NCI-H1048 (cell line): ENCODE measurements at places on chromosomes 12 and 14.

- no peak for DNase-seq
Observed at GRCh38 chr12:55728186-55728938, 447 bp downstream of the CD63 start.

DNA sequence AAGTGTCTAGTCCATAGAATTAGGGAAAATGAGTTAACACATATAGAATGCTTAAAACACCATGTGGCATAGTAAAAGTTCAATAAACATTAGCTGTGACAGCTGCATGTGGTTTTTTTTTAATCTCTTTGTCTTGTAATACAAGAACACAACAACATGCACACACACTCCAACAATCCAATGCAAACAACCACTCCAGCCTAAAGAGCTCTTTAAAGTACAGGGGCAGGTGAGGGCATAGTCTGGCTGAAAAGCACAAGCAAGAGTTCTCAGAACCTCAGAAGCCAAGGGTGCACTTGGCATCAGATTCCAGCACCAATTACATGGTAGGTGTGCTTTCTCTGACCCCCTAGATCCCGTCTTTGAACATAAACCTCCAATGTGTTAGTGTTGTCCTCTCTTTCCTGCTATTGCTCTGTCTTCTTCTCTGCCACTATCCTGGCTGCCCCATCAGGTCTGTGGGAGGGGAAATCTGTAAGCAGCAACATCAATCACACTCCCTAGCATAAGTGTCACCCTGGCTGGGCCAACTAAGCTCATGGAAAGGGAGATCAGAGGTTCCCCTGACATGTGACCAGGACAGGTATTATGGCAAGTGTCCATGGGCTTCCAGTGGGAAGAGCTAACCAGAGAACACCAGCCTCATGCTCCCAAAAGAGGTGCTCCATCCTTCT lies 91.0 kb downstream of the SLC8A3 start:
- no peak for DNase-seq

GRCh38 chr14:73238424-73238852 lies 1.1 kb downstream of the PAPLN start:
- no peak for DNase-seq

DNA sequence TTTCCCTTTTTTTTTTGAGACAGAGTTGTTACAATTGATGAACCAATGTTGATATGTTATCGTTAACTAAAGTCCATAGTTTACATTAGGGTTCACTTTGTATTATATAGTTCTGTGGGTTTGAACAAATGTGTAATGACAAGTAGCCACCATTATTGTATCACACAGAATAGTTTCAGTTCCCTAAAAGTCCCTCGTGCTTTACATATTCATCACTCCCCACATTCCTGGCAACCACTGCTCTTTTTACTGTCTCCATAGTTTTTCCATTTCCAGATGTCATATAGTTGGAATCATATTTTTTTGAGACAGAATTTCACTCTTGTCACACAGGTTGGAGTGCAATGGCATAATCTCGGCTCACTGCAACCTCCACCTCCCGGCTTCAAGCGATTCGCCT lies 12.5 kb downstream of the HSD17B6 start:
- no peak for DNase-seq

GRCh38 chr14:76919431-76920330 lies 93.5 kb downstream of the LRRC74A start:
- no peak for DNase-seq

DNA sequence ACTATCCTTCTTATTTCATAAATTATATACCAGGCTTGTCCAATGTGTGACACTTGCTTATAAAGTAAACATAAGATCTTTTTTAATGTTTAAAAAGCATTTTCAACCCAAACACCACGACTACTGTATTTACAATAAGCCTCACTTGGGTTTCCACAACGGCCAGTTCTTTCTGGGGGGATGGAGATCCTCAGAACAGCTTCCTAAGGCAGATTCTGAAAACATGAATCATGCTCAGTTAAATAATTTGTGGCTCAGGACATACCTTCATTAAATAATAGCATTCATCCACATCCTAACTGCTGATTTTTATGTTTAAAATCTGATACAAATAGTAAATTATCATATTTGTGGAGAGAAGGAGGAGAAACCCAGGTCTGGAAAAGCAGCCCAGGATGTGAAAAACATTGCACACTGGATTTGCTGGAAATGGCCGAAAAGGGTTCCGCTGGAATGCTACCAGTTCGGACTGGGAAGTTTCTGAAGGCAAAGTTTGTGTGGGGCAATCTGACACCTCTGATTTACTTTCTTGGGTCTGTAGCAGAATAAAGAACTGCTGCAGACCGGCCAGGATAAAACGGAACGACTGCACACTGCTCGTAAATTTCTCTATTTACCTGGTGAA lies 597 bp downstream of the GLT8D2 start:
- DNase-seq = no peak

GRCh38 chr14:91399868-91400640 lies 17.6 kb downstream of the CCDC88C start:
- no peak for DNase-seq

- DNase-seq = peak; percentile 59
Observed at GRCh38 chr12:50039151-50039835, 14.0 kb upstream of the RACGAP1 start.

- DNase-seq = no peak
Observed at GRCh38 chr12:10891937-10892336, 7.9 kb upstream of the PRH1 start.

- DNase-seq = no peak
Observed at GRCh38 chr12:674272-674781, 11.1 kb upstream of the NINJ2 start.

DNA sequence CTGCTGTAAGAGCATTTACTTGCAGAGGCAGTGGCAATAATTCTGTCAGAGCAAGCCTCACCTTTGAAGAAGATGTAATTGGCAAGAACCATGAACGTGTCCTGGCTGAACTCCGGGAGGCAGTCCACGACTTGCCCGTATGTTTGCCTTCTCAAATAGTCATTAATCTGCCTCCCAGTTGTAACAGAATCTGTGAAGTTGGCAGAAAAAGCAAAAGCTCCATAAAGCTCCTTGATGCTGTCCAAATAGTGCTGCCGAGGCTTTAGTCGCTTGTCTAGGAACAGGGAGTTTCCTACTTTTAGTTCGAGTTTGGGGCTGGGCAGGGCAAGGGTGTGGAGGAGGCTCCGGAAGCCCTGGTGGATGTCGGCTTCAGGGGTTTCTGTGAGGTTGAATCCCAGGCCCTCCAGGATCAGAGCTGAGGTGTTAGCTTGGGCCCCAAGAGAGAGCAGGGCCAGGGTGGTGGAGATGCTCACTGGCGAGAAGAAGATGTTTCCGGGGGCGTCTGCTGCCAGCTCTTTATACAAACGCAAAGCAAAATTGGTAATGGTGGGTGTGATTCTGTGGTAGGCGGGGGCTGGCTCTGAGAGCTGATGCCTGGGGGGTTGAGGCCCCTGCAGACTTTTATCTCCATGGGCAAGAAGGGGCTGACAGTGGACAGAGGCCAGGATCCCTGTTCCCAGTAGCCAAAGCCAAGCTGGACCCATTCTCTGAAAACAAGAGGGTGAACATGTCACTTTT lies 4.4 kb downstream of the SERPINA11 start:
- DNase-seq = no peak

GRCh38 chr14:22573804-22574203 lies 15.2 kb downstream of the DAD1 start:
- no peak for DNase-seq

- no peak for DNase-seq
Observed at GRCh38 chr14:104665657-104666522, 23.5 kb upstream of the INF2 start.

DNA sequence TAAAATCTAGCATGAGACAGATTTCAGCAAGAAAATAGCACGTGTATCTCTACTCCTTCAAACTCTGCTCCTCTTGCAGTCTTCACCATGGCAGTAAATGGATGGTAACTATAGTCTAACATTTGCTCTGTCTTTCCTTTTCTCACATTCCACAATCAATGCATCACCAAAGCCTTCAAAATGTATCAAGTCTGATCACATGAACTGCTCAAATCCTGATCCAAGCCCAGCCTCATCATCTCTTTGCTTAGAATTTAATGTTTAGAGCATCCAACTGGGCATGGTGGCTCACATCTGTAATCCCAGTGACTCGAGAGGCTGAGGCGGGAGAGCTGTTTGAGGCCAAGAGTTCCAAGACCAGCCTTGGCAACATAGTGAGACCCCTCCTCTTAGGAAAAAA lies 45.9 kb downstream of the CDK17 start:
- DNase-seq = no peak

DNA sequence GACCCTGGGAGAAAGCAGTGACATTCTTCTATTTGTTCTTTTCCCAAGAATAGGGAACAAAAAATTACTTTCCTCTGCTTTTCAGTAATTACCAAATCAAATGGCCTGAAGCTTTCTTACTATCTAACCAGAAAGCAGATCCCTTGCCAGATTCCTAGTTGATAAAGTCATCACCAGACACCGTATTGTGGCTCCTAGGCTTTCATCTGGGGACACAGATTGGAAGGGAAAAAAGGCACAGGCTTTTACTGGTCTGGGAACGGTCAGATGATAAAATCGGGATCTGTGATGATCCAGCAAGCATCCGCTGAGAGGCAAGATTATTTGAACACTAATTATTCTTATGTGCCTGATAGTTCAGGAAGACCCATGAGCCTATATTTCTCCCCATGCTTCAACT lies 79.1 kb upstream of the BCL2L14 start:
- DNase-seq = no peak

GRCh38 chr12:50517421-50518048 lies 12.8 kb downstream of the DIP2B start:
- DNase-seq = no peak

GRCh38 chr12:59486827-59487226 lies 109.0 kb upstream of the SLC16A7 start:
- no peak for DNase-seq

- no peak for DNase-seq
Observed at GRCh38 chr12:1798641-1799020, 21.7 kb upstream of the LRTM2 start.

GRCh38 chr14:85150166-85150565 lies 379.8 kb upstream of the FLRT2 start:
- no peak for DNase-seq

- no peak for DNase-seq
Observed at GRCh38 chr12:130014485-130014807, 110.6 kb upstream of the TMEM132D start.

GRCh38 chr14:64209444-64210131 lies 84.6 kb downstream of the ESR2 start:
- DNase-seq = no peak
